ENCODE measurements at places on chromosomes 12 and 14. TPM values are rescaled to one million over a fixed set of nuclear protein-coding genes. Genes with fewer than 3 reads are reported as not detected.

The TAMALIN gene
- total RNA-seq, result 21.9 TPM

The MIPOL1 gene
- total RNA-seq, result 16.8 TPM

The CTSG gene
- 4.1 TPM for total RNA-seq

The POLE2 gene
- total RNA-seq, result 0.27 TPM

The KRT82 gene
- not detected for total RNA-seq

The C1RL gene
- total RNA-seq, result 134 TPM

The DHRS2 gene
- total RNA-seq, result not detected

All from thoracic aorta (tissue), 2 donors.